ENCODE measurements at places on chromosomes 12 and 14. TPM values are rescaled to one million over a fixed set of nuclear protein-coding genes. Genes with fewer than 3 reads are reported as not detected.

The DACT1 gene
- total RNA-seq = 5.2 TPM

The TRPV4 gene
- not detected for total RNA-seq

- H3K36me3 ChIP-seq = no peaks in the 10 kb centered on the region
- no peak overlapping the region for H3K4me3 ChIP-seq
- DNase-seq = no peak
- no peaks in the 10 kb centered on the region for H3K27me3 ChIP-seq
These were observed 96.3 kb upstream of the NAV3 start for GRCh38 chr12:77734214-77734883.

DNA sequence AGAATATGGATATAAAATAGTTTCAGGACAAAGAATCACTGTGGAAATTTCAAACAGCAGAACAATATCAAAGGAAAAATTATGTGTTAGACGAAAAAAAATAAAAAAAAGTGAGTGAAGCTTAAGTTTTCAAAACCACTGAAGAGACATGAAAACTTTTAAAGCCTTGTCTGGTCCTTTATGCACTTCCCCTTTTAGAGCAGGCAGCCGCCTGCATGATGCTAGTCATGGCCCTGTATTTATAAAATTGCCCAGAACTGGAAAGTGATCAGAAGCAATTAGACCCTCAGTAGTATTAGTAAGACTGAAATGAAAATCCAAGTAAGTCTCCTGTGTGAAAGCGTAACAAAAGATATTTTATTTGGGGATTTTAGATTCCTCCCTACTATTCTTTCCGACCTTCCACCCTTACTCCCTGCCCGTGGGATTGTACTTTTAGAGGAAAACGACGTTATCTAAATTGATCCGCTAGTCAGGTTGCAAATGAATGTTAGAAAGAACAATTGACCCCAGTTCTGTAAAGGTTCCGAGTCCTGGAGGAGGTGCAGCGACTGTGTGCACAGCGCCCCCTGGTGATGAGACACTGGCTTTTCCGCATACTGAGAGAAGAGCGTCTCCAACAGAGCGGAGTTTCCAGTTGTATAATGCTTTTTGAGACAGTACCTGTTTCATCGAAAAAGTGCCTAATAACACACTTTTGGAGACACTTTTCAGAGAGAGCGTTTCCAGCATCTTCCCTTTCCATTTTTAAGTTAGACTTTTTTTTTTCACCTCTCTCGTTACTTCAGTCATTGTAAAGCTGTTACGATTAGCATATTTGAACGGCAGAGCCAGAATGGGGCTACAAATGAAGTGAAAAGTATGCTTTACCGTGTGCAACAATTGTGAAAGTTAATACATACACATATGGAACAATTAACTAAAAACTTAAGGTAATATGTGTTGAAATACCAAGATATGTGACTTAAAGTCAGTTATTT lies 12.4 kb downstream of the MGST1 start:
- H3K27ac ChIP-seq = no peak overlapping the region
- H3K4me3 ChIP-seq = no peak overlapping the region
- DNase-seq = peak; percentile 40
- H3K27me3 ChIP-seq = no peaks in the 10 kb centered on the region
- no peaks in the 10 kb centered on the region for H3K4me1 ChIP-seq

GRCh38 chr12:120117961-120118320 lies 1.4 kb upstream of the RAB35 start:
- DNase-seq = no peak
- peaks cover 14% of the 10 kb centered on the region for H3K36me3 ChIP-seq
- H3K27ac ChIP-seq = peak overlapping the region; percentile 85
- H3K4me1 ChIP-seq = peaks cover 69% of the 10 kb centered on the region
- no peaks in the 10 kb centered on the region for H3K27me3 ChIP-seq
- H3K4me3 ChIP-seq = peak overlapping the region; percentile 81

- no peak overlapping the region for H3K4me3 ChIP-seq
- H3K36me3 ChIP-seq = peaks cover 68% of the 10 kb centered on the region
- no peaks in the 10 kb centered on the region for H3K27me3 ChIP-seq
- DNase-seq = no peak
These were observed 37.8 kb downstream of the HELB start for GRCh38 chr12:66340131-66340530.

- no peaks in the 10 kb centered on the region for H3K36me3 ChIP-seq
- H3K4me1 ChIP-seq = no peaks in the 10 kb centered on the region
- H3K4me3 ChIP-seq = no peak overlapping the region
- DNase-seq = no peak
- H3K27ac ChIP-seq = no peak overlapping the region
These were observed 7.5 kb downstream of the RNF212B start for GRCh38 chr14:23245282-23245681.

DNA sequence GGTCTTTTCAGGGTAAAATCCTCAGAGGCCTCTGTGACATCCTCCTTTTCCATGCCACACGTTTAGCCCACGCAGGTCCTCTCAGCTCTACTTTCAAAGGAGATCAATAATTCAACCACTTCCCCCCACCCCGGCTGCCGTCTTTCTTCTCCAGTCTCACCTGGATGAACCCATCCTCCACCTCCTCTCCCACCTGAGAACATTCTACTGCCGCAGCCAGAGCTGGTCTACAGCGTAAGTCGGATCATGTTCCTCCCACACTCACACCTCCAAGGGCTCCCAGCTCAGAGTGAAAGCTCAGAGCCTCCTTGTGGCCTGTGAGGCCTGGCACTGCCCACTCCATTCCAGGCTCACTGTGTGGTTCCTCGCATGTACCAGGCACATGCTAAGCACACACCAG lies 246.6 kb downstream of the CHST11 start:
- H3K27me3 ChIP-seq = no peaks in the 10 kb centered on the region
- H3K27ac ChIP-seq = no peak overlapping the region
- no peak overlapping the region for H3K4me3 ChIP-seq
- H3K36me3 ChIP-seq = peaks cover 3% of the 10 kb centered on the region

DNA sequence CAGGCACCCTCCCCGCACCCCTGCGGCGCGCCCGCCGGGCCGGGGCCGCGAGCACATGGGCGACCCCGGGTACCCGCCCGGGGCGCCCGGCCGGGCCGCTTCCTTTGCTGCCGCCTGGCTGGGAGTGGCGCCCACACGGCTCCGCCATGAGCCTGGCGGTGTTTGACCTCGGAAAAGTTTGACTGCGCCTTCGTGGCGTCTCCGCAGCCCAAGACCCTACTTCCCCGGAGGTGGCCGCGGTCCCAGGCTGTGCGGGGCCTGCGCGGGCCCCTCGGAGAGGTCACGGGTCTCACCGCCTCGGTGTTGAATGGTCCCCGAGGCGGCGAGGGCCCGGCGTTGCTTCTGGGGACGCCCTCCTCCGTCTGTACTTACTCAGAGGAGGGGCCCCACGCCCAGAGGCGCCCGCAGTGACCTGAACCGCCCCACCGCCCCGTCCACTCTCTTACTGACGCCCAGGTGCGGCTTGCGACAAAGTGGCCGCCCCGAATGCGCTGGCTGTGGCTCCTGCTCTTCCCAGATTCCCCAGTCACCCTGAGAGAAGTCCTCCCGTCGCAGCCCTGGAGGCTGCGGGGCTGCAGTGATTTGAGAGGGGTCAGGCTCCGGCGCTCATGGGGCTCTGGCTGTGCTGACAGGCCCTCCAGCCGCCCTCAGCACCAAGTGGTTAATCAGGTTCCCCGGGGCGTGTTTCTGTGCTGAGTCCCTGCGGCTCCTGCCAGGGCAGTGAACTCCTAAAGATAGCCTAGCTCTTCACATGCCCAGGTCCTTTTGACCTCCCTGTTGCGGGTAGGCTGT lies 5.8 kb downstream of the KMT5A start:
- peak; percentile 23 for DNase-seq
- H3K27ac ChIP-seq = peak overlapping the region; percentile 77
- H3K27me3 ChIP-seq = no peaks in the 10 kb centered on the region

- no peak overlapping the region for H3K4me3 ChIP-seq
- H3K27me3 ChIP-seq = no peaks in the 10 kb centered on the region
- H3K4me1 ChIP-seq = peaks cover 2% of the 10 kb centered on the region
- DNase-seq = no peak
- H3K27ac ChIP-seq = no peak overlapping the region
- peaks cover 18% of the 10 kb centered on the region for H3K36me3 ChIP-seq
These were observed 788 bp downstream of the TEX52 start for GRCh38 chr12:2856051-2856450.

All from activated naive CD4-positive, alpha-beta T cell treated with anti-CD3 and anti-CD28 coated beads for 36 hours (primary cell).